ENCODE measurements at places on chromosomes 1 and 21. TPM values are rescaled to one million over a fixed set of nuclear protein-coding genes. Genes with fewer than 3 reads are reported as not detected.

DNA sequence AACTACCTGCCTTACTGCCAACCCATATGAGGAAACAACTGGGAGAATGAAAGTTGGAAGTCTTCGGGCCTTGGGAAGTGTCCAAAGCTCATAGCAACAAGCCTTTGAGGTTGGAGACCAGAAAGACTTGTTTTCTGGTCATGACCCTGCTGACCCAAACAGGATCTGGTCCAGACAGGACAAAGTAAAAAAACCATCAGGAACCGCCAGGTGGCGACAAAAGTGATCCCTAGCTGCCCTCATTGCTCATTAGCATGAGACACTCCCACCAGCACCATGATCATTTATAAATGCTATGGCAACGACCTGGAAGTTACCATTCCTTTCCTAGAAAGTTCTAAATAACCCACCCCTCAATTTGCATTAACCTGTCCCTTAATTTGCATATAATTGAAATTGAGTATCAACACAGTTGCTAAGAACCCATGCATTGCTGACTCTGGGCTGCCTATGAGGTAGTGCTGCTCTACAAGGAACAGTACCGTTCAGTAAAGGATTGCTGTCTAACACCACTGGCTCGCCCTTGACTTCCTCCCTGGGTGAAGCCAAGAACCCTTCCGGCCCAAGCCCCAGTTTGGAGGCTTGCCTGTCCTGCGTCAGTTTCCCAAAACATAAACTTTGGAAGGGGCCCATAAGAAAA is 89.0 kb downstream of the URB2 start:
- no peak overlapping the region for H3K27ac ChIP-seq
- no peak overlapping the region for H3K4me3 ChIP-seq
- H3K27me3 ChIP-seq: no peaks in the 10 kb centered on the region
- H3K4me1 ChIP-seq: peaks cover 7% of the 10 kb centered on the region
- H3K36me3 ChIP-seq: no peaks in the 10 kb centered on the region

The HTR6 gene
- total RNA-seq: 0.69 TPM

The LCA5L gene
- 0.57 TPM for total RNA-seq

DNA sequence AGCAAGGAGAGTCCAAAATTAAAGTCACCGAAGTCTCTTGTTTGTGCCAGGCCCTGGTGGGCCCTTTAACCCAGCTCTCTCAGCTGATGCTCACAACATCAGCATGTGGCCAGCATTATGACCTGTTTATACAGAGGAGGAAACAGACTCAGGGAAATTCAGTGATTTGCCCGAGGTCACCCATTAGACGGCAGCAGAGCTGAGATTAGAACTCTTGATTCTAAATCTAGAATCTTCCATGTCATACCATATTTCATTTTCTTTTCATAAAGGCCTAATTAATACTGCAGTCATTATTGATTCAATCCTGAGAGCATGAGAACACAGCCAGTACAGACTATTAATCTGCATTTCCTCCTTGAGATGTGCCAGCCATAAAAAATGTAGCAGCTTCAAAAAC is 63.7 kb downstream of the KCNN3 start:
- no peak for DNase-seq
- no peak overlapping the region for H3K27ac ChIP-seq
- no peak overlapping the region for H3K4me3 ChIP-seq
- H3K36me3 ChIP-seq: no peaks in the 10 kb centered on the region
- no peaks in the 10 kb centered on the region for H3K27me3 ChIP-seq

GRCh38 chr1:245148069-245148468 is 6.7 kb upstream of the KIF26B start:
- H3K36me3 ChIP-seq: no peaks in the 10 kb centered on the region
- DNase-seq: no peak
- no peak overlapping the region for H3K27ac ChIP-seq
- no peaks in the 10 kb centered on the region for H3K4me1 ChIP-seq
- H3K27me3 ChIP-seq: peaks cover under 1% of the 10 kb centered on the region

- no peaks in the 10 kb centered on the region for H3K36me3 ChIP-seq
- H3K27me3 ChIP-seq: no peaks in the 10 kb centered on the region
- H3K4me1 ChIP-seq: no peaks in the 10 kb centered on the region
- H3K27ac ChIP-seq: no peak overlapping the region
- no peak for DNase-seq
- no peak overlapping the region for H3K4me3 ChIP-seq
Measured at GRCh38 chr21:29181799-29182470, 51.5 kb downstream of the MAP3K7CL start.

- no peak for DNase-seq
- H3K4me1 ChIP-seq: no peaks in the 10 kb centered on the region
- H3K27me3 ChIP-seq: no peaks in the 10 kb centered on the region
- no peaks in the 10 kb centered on the region for H3K36me3 ChIP-seq
Measured at GRCh38 chr21:27572696-27573095, 605.8 kb upstream of the ADAMTS5 start.

The CACYBP gene
- total RNA-seq: 247 TPM

The MYBPH gene
- total RNA-seq: not detected

The B3GALT5 gene
- total RNA-seq: 23.8 TPM

The MORC3 gene
- 20.4 TPM for total RNA-seq

The MTARC2 gene
- 7.2 TPM for total RNA-seq

Measured in H1 (cell line).